ENCODE measurements at places on chromosomes 5 and 9.

- DNase-seq = no peak
Observed at GRCh38 chr9:94981723-94982090, 255.2 kb downstream of the AOPEP start.

DNA sequence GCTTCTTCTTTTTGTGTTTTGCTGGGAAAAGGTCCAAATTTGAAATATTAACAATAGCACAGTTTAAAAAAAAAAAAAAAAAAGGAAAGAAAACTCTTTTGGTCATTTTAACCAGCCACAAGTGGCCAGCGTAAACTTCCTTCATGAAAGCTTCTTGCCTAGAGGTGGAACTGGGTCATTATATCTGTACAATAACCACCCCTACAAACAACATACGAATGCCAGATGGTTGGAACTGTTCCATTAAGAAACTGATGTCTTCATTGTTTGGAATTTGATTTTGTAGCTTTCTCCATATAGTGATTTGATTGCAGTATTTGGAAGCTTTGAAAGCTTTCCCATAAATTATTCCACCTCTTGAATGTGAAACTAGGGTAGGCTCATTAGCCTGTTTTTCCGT, 18.3 kb upstream of the LPAR1 start:
- DNase-seq = no peak

DNA sequence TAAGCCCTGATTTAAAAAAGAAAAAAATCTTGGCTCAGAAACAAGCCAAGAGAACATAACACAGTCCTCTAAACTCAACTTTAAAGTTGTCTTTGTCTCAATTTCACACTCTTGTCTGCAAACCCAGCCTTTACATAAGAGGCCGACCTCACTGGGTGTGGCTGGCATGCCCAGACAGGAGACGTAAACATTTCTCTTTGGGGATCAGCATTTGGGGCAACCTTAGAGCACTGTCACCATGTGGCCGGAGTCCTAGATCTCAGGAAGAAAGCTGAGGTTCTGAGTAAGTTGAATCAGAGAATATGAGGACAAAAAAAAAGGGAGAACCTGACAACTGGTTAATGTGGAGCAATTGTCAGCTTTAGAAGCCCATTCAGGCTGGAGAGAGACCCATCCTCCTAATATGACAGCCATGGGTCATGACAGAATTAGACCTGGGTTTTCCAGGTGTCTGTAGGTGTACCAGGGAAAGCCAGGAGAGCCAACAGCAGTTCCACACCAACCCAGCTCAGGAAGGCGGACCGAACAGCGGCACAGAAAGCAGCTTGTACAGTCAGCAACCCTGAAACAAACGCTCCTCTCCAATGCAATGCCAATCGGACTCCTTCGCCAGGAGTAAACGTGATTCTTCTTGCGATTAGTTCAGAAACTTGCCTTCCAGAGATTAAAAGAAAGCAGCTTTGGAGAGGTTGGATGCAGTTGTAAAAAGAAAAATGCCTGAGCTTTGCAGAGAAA, 97.9 kb upstream of the MAP3K1 start:
- no peak for DNase-seq

- no peak for DNase-seq
Observed at GRCh38 chr5:115578657-115579056, 23.6 kb downstream of the TICAM2 start.

DNA sequence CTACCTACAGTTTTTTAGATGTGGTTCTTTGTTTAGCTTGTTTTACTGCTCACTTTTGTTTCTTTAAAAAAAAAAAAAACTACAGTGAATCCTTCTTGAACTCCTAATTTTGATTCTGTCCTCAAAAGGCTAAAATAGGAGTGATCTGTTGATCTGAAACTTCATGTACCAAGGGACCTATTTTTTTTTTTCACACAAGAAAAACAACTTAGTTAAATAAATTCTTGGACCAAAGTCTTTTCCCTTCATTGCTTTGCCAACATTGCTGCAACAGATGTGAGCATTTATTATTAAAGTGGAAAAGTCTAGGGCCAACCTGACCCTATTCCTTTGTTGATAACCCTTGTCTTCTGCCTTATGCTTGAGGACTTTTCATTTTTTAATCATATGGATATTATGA, 236.8 kb downstream of the ARHGEF28 start:
- no peak for DNase-seq

DNA sequence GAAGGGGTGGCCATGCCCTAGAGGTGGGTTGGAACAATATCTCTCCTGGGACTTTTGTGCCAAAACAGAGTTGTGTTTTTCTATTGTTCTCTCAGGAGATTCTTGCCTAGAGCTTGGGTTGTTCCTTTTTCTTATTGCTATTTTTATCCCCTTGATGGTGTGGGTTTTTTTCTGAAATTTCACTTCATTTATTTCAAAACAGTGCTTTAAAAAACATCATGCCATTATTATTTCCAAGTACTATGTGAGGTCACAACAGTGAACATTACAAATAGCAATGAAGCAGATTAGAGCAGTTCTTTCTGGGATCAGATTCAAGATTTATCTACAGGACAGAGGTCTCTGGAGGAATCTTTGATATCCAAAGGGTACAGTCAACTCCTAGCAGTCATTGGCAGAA, 76.6 kb downstream of the ACTBL2 start:
- DNase-seq = no peak

DNA sequence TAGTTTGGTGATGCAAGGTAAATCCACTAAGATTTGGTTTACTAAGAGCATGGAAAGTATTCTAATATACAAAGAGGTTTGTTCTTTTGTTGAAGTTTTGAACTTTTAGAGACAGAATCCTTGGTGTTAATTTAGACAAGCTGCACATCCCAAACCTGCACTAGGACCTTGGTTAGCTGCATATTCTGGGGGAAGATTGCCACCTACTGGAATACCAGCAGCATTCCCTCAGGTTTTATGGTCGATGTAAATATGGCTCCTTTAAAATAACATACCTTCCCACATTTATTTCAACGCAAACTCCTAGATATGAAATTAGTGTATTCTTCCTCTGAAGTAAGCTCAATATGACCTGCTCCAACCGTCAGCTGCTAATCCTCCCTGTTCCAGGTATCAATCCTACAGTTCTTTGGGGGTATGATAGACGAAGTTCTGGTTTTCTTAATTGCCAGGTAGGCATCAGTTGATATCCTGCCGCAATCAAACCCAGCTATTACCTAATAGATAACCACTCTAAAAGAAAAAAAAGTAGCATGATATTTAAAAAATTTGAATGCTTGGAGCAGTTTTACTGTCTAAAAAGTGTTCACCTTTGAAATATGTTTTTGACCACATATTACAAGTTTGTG, 624.1 kb downstream of the ISL1 start:
- peak; percentile 21 for DNase-seq

GRCh38 chr5:114924769-114925168, 244.9 kb downstream of the TRIM36 start:
- DNase-seq = no peak

GRCh38 chr9:79013715-79014610, 557.8 kb upstream of the TLE4 start:
- DNase-seq = no peak

- no peak for DNase-seq
Observed at GRCh38 chr9:135745189-135745588, 43.2 kb downstream of the KCNT1 start.

DNA sequence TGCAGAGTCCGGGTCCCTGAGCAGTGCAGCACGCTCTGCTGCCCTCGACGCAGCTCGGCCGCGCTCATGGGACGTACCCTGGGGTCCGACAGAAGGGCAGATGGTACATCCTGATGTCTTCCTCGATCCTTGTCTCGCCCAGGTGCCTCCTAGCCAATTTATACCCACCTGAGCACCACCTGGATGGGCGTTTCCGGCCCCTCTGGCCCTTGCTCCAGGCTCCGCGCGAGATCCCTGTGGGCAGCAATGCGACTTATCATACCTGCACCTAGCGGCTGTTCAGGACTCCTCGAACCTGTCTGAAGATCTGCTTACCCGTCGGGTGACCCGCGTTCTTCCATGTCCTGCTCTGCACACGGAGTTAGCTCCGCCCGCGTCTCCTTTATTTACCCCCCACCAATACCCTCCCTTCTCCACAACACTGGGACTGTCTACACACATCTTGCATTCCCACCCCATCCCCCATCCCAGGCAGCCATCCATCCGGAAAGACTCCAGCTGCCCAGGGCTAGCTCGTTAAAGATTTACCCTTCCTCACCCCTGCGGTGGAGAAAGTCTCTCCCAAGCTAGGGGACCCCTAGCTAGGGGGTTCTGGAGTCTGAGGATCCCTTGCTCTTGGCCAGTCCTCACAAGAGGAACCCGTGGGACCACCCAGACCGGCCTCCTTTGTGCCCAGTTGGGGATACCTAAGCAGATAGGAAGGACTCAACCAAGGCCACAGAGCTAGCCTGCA, at the start of gene KIF12:
TSS of gene KIF12 (minus strand) at position 357 of the 733 bp plus-strand sequence. CDS start at position 341, 16 bp downstream.
- DNase-seq = no peak

All from SHP77 treated with DMSO at 0.1 percent for 48 hours (cell line).